A549 treated with dexamethasone at 1 μM for 4 hours (cell line): ENCODE measurements at places on chromosomes 2 and 18. TPM values are rescaled to one million over a fixed set of nuclear protein-coding genes. Genes with fewer than 3 reads are reported as not detected.

Gene FBXO36
- total RNA-seq, result 0.84 to 1.6 TPM (median 1.3 TPM) in 5 replicates

Gene SPC25
- 16.6 to 19.7 TPM (median 18.6 TPM) in 5 replicates for total RNA-seq

Gene GREB1L
- 3.5 to 7.5 TPM (median 5.3 TPM) in 5 replicates for total RNA-seq

Gene DUSP19
- total RNA-seq, result 0.53 to 1.1 TPM (median 1.0 TPM) in 5 replicates

Gene KRCC1
- 11.6 to 13.9 TPM (median 12.0 TPM) in 5 replicates for total RNA-seq

Gene LIMS1
- total RNA-seq, result 44.6 to 80.9 TPM (median 68.5 TPM) in 5 replicates

Gene CDH7
- 0.01 TPM in 1 of 5 replicates, not detected in the others for total RNA-seq
